ENCODE measurements at places on chromosomes 16 and 17.
A peak's percentile ranks its signal among the peaks of the same experiment; 100 is the strongest.

DNA sequence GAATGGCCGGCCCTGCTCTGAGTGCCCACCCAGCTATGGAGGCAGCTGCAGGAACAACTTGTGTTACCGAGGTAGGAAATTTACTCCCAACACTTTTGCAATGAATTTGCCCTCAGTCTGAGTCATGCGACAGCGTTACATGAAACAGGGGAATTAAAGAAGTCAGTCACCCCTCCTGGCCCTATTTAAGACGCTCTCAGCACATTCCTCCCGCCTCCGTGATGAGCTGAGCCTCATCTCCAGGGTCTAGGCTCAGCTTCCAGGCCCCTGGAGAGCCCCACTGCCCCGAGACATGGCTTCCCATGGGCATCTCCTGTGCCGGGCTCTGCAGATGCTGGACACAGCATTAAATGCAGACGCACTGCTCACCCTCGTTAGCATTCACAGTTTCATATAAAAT, 35.0 kb downstream of the CRISPLD2 start:
- peaks cover 22% of the 10 kb centered on the region for H3K4me1 ChIP-seq
- peaks cover 46% of the 10 kb centered on the region for H3K36me3 ChIP-seq
- peaks cover 9% of the 10 kb centered on the region for H3K27me3 ChIP-seq
- no peak overlapping the region for H3K4me3 ChIP-seq
- H3K27ac ChIP-seq, result no peak overlapping the region

GRCh38 chr16:14362774-14363371, 267.2 kb downstream of the PARN start:
- peaks cover 30% of the 10 kb centered on the region for H3K4me1 ChIP-seq
- peak; percentile 53 for DNase-seq
- H3K4me3 ChIP-seq, result peak overlapping the region; percentile 82
- no peaks in the 10 kb centered on the region for H3K27me3 ChIP-seq
- H3K27ac ChIP-seq, result peak overlapping the region; percentile 67

DNA sequence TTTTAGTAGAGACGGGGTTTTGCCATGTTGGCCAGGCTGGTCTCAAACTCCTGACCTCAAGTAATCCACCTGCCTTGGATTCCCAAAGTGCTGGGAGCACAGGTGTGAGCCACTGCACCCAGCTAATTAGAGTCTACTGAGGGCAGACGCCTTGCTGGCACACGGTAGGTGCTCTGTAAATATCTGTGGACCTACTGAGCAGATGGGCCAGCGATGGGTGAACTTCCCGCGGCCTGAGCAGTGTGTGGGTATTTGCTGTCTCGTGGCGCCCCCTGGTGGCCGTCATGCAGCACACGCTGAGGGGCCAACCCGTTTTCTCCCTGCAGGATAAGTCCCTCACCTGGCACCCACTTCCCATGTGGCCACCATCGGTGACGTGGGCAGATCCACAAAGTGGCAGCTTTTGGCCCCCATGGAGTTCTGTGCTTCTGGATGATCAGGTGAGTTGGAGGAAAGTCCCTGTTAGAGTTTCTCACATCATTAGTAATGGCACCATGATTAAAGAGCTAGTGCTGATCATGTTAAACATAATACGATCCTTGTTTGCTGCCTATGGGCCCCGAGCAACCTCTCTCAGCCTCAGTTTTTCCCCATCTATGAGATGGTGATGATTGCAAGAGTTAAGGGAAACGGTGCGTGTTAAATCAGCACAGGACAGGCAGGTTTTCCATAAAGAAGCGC, 40.7 kb downstream of the ZDHHC7 start:
- peaks cover 22% of the 10 kb centered on the region for H3K4me1 ChIP-seq
- peaks cover 7% of the 10 kb centered on the region for H3K27me3 ChIP-seq
- H3K4me3 ChIP-seq, result no peak overlapping the region
- DNase-seq, result peak; percentile 49

GRCh38 chr16:23566724-23567123, 9.2 kb downstream of the UBFD1 start:
- H3K4me3 ChIP-seq, result no peak overlapping the region
- no peaks in the 10 kb centered on the region for H3K27me3 ChIP-seq
- peaks cover 8% of the 10 kb centered on the region for H3K4me1 ChIP-seq
- H3K36me3 ChIP-seq, result peaks cover 52% of the 10 kb centered on the region

- no peaks in the 10 kb centered on the region for H3K36me3 ChIP-seq
- peaks cover 7% of the 10 kb centered on the region for H3K27me3 ChIP-seq
- H3K4me1 ChIP-seq, result peaks cover 34% of the 10 kb centered on the region
- no peak overlapping the region for H3K4me3 ChIP-seq
- DNase-seq, result no peak
Measured at GRCh38 chr17:1985686-1986085, 39.4 kb downstream of the RTN4RL1 start.

DNA sequence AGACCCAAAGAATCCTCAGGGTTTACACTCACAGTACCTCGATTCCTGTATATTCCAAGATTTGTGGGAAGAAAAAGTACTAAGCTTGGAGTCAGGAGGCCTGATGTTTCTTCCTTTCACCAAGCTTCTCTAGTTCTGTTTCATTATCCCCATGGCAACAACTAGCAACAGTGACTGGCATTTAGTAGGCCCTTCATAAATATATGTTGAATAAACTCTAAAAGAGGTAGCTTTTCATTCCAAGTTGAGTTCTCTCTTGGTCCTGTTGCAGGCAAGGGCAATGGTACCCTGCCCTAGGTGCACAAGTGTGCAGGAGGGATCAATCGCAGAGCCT, 527 bp upstream of the UBE2Z start:
- H3K27ac ChIP-seq, result peak overlapping the region; percentile 99
- H3K4me3 ChIP-seq, result peak overlapping the region; percentile 89
- H3K4me1 ChIP-seq, result peaks cover 34% of the 10 kb centered on the region
- peaks cover 35% of the 10 kb centered on the region for H3K36me3 ChIP-seq
- DNase-seq, result peak; percentile 75
- H3K27me3 ChIP-seq, result no peaks in the 10 kb centered on the region

DNA sequence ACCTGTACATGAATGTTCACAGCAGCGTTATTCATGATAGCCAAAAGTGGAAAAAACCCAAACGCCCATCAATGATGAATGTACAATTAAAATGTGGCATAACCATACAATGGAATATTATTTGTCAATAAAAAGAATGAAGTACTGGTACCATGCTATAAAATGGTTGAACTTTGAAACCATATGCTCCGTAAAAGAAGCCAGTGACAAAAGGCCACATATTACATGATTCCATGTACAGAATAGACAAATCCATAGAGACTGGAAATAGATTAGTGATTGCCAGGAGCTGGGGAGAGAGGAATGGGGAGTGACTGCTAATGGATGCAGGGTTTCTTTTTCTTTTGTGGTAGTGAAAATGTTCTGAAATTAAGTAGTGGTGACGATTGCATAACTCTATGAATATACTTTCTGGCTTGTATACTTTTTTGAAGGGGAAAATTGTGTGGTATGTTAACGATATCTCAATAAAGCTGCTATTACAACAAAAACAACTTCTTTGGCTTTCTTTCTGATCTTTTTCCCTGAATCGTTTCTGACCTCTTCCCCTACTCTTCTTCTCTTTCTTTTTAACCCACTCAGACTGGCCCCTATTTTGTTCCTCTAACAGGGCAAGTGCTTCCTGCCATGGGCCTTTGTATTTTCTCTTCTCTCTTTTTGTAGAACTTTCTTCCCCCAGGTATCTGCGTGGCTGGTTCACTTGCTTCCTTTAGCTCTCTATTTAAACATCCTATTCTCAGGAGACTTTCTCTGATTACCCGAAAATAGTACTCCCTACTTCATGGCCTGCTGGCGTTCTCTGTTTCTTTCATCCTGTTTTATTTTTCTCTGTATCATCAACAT, 67.9 kb downstream of the FTO start:
- H3K4me1 ChIP-seq, result peaks cover 26% of the 10 kb centered on the region

DNA sequence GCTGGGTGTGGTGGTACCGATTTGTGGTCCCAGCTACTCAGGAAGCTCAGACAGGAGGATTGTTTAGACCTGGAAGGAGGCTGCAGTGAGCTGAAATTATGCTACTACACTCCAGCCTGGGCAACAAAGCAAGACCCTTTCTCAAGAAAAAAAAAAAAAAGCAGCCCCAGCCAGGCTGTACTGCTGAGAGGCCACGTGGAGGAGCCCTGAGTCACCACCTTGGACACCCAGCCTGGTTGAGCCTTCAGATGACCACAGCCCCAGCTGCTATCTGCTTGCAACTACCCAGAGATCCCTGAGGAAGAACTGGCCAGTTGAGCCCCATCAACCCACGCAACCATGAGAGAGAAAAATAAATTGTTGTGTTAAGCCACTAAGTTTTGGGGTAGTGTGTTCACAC, 23.6 kb upstream of the GPRC5C start:
- no peak overlapping the region for H3K27ac ChIP-seq
- no peak for DNase-seq
- peaks cover 7% of the 10 kb centered on the region for H3K36me3 ChIP-seq
- no peaks in the 10 kb centered on the region for H3K27me3 ChIP-seq

DNA sequence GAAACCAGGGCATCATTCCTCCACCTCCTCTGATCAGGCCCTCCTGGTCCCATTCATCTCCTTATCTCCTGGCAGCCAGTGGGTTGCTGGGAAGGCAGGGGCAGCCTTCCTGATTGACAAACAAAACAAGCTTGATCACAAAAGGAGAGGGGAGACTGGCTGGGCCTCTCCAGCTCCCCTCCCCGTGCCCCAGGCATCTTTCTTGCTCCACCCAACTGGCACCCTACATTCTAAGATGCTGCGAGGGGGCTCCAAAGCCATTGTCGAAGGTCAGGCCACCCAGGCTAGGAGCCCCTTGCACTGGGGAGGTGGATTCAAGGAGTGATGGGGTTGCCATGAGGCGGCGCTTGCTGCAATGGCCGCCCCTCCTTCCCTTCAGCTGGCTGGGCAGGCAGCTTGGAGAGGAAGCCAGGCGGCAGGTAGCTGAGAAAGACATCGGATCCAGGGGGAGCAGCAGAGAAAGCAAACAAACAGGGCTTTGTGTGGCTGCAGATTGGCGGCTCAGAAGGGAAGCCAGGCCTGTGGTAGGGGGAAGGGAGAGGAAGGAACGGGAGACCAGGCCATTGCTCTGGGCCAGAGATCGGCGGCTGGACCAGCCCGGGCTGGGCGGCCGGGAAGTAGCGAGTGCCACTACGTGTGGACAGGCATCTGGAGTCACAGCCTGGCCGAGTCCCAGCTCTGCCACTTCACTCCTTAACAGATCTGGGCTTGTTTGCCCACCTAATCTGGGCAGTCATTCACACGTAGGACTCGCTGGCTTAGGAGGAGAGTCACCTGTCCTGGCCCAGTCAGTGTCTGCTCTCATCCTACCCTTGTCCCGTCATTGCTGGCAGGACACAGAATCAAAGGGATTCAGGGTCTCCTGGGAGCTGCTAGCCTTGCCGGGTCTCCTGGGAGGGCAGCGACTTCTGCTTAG, 12.3 kb downstream of the RAI1 start:
- H3K36me3 ChIP-seq, result no peaks in the 10 kb centered on the region
- H3K27me3 ChIP-seq, result no peaks in the 10 kb centered on the region
- DNase-seq, result no peak
- peak overlapping the region; percentile 76 for H3K4me3 ChIP-seq

DNA sequence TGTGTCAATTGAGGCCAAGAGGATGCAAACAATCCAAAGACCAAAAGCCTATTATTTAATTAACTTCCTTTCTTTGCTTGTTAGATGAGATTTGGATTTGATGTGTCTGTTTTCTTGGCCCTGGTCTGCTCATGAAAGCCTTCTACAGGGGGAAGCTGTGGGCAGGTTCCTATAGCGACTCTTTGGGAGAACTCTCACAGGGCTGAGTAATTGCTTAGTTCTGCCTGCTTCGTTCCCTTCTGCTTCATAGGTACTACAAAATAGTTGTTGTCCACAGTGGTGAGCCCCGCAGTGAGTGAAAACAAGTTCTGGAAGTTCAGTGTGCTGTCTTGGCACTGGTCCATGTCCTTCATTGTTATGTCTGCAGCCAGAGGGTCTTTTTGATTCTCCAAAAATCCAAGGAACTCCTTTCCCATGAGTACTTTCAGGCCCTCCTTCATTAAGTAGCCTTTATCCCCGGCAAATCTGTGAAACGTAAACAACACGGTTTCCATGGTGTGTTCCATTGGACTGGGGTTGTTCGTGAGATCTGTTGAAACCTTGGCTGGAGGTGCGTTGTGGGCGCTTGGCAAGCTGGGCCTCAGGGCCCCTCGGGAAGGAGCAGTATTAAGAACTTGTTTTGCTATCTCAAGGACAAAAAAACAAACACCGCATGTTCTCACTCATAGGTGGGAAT, 30.0 kb upstream of the ANKRD40CL start:
- no peak for DNase-seq
- no peak overlapping the region for H3K4me3 ChIP-seq
- H3K27me3 ChIP-seq, result peaks cover 18% of the 10 kb centered on the region

GRCh38 chr16:4681471-4682083, 11.8 kb upstream of the NUDT16L1 start:
- DNase-seq, result no peak
- H3K27me3 ChIP-seq, result peaks cover 4% of the 10 kb centered on the region
- no peak overlapping the region for H3K4me3 ChIP-seq
- H3K36me3 ChIP-seq, result peaks cover 4% of the 10 kb centered on the region
- no peaks in the 10 kb centered on the region for H3K4me1 ChIP-seq

GRCh38 chr16:56610017-56610608, 1.7 kb downstream of the MT2A start:
- DNase-seq, result peak; percentile 65
- peaks cover 4% of the 10 kb centered on the region for H3K27me3 ChIP-seq

GRCh38 chr17:45768000-45768399, 16.1 kb upstream of the CRHR1 start:
- H3K4me3 ChIP-seq, result no peak overlapping the region
- peaks cover 33% of the 10 kb centered on the region for H3K27me3 ChIP-seq
- H3K27ac ChIP-seq, result no peak overlapping the region
- DNase-seq, result peak; percentile 4
- no peaks in the 10 kb centered on the region for H3K4me1 ChIP-seq
- H3K36me3 ChIP-seq, result no peaks in the 10 kb centered on the region

DNA sequence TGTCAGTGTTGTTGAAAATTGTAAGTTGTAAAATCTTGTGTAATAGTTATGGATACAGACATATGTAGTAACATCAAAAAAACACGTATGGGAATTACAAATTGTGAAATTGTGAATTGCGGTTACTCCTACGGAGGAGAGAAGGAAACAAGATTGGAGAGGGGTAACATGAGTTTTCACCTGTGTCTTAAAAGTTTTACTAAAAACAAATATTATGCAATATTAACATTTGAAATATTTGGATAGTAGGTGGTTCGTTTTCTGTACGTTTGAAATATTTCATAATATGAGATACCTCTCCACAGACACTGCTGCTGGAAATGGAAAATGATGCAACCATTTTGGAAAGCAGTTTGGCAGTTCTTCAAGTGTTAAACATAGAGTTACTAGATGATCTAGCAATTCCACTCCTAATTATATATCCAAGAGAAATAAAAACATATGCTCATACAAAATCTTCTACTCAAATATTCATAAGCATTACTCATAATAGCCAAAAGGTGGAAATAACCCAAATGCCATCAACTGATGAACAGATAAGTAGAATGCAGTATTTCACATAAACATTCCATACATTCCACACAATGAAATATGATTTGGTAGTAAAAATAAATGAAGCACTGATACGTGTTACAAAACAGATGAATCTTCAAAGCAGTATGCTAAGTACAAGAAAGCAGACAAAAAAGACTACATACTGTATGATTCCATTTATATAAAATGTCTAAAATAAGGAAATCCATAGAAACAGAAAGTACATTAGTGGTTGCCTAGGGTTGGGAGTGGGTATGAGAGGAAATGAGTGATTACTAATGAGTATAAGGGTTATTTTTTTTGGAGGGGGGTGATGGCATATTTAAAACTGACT, 40.7 kb upstream of the ABCA10 start:
- H3K27me3 ChIP-seq, result no peaks in the 10 kb centered on the region
- peaks cover 19% of the 10 kb centered on the region for H3K4me1 ChIP-seq
- peak; percentile 29 for DNase-seq
- peak overlapping the region; percentile 46 for H3K4me3 ChIP-seq
